Progenitor cell of endocrine pancreas (in vitro differentiated cells): ENCODE measurements at places on chromosomes 5 and 9. TPM values are rescaled to one million over a fixed set of nuclear protein-coding genes. Genes with fewer than 3 reads are reported as not detected.

MYMK gene
- not detected in 2 replicates for total RNA-seq

KLHL9 gene
- 35.5 and 35.9 TPM in 2 replicates for total RNA-seq

PCDHGB7 gene
- 6.0 and 8.0 TPM in 2 replicates for total RNA-seq

GRCh38 chr5:31823472-31823871 lies 184.5 kb downstream of the PDZD2 start:
- no peak for DNase-seq

- DNase-seq = no peak
These were observed 2.9 kb upstream of the SLC23A1 start for GRCh38 chr5:139386050-139386438.
